Activated CD4-positive, alpha-beta T cell treated with anti-CD3 and anti-CD28 coated beads, Interleukin-2, amount 50 U/mL, for 24 hours (primary cell): ENCODE measurements at places on chromosomes 6 and 20.

DNA sequence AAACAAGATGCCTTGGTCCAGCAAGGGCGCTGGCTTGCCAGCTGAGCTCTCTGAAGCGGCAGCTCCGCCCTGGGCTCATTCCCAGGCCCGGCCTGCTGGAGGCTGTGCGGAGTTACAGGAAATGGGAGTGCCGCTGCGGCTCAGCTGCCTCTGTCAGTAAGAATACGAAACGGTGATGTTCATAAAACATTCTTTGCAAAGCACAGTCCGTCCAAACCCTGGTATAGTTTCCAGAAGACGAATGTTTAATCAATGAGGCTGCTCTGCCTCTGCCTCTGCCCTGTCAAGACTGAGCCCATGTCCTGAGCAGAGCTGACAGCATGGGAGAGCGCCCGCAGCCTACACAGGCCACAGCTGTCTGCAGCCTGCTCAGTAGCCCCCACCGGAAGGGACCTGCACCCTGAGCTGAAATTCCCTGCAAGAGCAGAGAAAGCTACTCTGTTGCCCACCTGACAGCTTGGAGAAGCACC, 153.3 kb upstream of the SNX9 start:
- DNase-seq = no peak

DNA sequence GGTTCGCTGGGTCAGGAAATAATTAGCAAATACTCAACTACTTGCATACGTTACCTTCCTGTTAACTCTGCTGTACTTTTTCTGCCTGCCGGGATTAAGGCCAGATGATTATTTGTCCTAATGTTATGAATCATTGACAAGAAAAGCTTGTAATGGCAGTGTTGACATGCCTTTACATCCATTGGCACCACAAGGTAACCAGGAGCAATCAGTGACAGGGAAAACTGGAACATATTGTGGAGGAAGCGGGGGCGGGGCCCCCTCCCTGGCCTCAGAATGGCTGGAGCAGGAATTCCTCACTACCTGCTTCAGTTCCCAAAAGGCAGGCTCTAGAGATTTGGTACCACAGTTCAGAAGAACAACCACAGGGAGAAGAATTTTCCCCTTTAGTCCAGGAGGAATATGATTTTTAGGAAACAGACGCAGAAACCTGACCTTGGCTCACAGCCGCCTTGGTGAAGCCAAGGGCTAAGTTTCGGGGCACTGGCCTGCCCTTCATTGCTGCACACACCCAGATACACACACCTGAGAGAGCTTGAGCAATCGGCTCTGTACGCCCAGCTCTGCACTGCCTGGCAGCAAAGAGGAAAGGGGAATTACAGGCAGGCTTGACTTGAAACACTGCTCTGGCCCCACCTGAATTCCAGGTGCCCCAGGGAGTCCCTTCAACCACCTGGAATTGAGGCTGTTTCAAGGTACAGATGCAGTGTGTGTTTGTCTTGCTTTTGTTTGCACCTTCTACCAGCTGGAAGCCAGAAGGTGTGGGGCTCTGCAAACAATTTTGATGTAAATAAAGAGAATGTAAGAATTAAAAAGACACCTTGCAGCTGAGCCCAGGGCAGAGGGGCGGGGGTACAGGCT, 89.8 kb downstream of the MYB start:
- DNase-seq = no peak

GRCh38 chr20:7210910-7211309, 443.4 kb downstream of the BMP2 start:
- no peak for DNase-seq

DNA sequence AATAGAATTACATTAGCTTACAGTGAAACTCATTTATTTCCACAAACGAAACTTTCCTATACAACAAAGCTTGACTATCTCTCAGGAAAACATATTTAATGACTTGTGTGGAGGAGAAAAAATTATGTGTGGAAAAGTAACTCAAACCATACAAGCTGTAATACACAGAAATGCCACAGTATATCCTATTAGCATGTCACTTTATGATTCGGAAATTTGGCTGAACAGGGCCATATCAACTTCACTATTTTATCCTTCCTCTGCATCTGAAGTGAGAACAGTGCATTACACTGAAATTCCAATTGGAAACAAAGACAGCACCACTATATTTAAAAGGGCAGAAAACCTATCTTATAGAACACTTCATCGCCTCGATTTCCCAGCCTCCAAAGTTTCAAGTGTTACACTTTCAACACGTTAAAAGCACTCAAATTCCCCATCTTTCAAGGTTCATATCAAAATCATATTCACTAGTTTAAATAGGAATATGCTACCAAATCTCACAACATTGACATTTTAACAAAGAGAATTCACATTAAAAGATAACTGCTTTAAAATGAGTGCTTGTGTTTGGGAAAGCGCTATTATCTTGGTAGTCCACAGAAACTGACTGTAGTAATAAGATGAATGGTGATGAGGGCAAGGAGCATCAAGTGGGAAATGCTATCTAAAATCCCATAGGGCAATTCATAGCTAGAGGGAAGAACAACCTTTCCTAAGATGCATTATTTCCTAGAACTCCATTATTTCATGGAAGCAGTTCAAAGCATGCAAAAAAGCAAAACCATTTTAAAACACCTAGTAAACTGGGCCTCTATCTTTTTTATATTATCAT, 1.8 kb downstream of the REV3L start:
- DNase-seq = no peak

GRCh38 chr20:34736106-34736735, 32.1 kb downstream of the TP53INP2 start:
- DNase-seq = no peak

DNA sequence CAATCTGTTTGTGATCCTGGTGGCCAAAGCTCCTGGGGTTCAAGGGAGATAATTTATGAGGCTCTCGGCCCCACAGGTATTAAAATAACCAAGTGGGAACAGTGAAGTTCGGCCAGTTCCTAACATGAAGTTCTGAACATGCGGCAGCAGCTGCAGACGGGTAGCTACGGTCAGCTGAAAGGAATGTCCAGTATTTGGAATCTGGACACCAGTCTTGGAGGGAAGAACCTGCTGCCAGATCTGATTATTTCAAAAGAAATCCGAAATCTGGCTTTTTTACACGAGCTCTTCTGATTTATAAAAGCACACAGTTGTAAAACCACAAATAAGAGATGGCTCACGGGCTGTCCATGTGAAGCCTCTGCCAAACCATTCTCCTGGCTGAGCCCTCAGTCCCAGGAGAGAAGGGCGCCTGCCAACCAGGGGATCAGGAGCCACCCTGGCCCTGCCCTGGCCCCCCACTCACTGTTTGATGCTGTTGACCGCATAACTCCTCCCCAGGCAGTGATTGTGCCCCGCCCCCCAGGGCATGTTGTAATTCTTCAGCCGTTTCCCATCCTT, 28.2 kb upstream of the KCNB1 start:
- no peak for DNase-seq

DNA sequence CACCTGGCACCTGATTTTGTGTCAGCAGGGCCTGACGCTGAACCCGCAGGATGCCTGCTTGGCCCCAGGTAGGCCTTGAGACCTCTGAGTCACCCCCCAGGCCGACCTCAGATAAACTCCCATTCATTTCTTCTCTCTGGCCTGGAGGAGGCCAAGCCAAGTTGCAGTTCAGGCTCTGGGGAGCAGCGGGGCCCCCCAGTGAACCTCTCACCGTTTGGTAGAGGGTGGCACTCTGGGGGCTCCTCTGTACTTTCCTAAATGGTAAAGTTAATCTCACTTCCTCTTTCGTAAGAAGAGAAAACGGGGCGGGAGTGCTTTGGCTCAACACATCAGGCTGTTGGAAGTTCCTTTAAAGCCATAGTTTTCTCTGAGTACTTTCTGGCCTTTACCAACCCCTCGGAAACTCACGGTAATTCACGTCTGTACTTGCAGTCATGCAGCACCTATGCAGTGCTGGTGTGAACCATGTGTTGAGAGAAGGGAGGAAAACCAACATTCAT, 2.8 kb downstream of the SIRPA start:
- no peak for DNase-seq

- no peak for DNase-seq
Measured at GRCh38 chr6:111653434-111653833, 47.8 kb upstream of the TRAF3IP2 start.
